ENCODE measurements at places on chromosomes 2 and 18.

- no peak for DNase-seq
These were observed 89.8 kb upstream of the ITGB6 start for GRCh38 chr2:160289831-160290230.

- no peak for DNase-seq
These were observed 165.2 kb upstream of the KLF7 start for GRCh38 chr2:207330912-207331311.

GRCh38 chr2:45904267-45904945, 252.9 kb downstream of the PRKCE start:
- DNase-seq = no peak

DNA sequence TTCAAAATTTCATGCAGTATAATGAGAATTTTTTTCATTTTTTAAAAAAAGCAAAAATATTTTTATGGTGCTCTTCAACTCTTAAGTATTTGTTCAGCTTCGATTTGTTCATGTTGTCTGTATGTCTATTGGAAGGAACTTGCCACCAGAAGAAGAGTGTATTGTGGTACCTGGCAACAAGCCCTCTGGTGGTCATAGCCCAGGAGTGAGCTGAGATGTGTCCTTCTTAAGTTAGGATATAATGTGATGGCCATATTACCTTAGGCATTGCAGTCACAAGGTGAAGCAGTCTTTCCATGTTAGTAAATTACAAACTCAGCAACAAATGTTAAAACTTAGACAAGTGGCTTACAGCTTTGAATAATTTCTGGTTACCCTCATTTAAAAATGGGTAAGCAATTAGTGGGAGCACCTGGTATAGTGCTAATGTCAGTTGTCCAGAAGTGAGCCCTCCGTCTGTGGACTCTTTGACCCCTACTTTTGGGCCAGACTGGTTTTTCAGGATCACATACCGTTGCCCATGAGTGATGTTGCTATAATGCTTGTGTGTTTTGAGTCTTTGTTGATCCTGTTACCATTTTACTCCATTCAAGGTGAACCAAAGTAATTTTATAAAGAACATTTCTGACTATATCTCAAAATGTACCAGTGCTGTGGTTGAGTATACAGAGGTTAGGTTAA, 57.4 kb downstream of the MYO1B start:
- DNase-seq = no peak

DNA sequence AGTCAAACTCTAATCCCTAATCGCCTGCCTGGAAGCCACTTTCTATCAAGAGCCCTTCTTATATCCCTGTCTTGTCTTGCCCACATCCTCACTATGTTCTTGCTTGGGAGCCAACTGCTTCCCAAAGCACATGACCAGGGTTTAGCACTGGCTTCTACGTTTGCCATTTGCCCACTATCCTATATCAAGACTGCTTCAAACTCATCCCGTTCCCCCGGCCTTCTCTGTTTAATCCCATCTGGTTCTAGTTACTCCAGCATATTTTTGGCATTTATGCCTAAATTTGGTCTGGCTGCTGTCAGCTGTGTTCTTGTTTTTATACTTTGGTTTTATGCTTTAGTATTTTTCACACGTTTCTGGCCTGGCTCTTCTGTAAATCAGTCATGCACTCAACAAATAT, 40.2 kb downstream of the POLR1A start:
- DNase-seq = no peak

- DNase-seq = no peak
These were observed 63.7 kb upstream of the ITGA4 start for GRCh38 chr2:181393472-181393871.

GRCh38 chr2:200777275-200777674, 34.4 kb upstream of the BZW1 start:
- DNase-seq = no peak

DNA sequence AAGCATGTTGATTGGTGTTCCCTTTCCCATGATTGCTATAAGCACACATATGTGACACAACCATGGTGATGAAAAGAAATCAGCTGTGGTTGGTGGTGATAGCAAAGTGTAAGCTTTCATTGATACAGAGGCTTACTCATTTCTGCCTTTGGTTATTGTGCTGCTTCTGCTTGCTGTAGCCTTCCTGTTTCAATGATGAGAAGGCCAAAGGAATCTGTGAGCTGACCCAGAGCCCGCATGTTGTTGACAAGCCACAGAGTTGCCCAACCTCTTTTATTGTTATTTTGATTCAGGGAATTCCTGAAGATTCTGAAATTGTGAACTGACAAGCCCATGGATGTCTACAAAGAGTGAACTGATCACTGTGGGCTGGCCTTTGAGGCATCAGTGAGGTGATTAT, 164.4 kb downstream of the TMEFF2 start:
- DNase-seq = no peak

DNA sequence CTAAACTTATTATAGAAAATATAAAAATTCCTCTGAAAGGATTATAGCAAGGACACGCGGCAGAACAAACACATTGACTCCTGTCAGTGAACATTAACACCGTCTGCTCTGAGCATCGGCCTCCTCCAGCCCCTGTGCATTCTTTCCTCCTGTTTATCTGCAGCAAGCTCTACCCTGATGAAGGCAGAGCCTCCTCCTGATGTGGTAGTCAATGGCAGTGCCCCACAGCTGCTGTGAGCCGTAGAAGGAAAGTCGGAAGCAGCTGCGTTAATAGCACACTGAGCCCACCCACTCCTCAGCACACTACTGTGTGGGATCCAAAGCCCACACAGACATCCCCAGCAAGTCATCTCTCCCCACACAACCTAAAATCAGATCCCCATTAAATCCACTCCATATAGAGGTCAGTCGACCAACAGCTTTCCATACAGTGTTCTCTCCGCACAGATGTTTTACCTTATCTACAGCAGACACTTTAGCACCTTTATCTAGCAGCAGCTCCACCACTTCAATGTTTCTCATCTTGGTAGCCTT, 41.0 kb downstream of the KIDINS220 start:
- DNase-seq = no peak

- DNase-seq = no peak
These were observed 6.4 kb downstream of the SALL3 start for GRCh38 chr18:78986018-78986481.

DNA sequence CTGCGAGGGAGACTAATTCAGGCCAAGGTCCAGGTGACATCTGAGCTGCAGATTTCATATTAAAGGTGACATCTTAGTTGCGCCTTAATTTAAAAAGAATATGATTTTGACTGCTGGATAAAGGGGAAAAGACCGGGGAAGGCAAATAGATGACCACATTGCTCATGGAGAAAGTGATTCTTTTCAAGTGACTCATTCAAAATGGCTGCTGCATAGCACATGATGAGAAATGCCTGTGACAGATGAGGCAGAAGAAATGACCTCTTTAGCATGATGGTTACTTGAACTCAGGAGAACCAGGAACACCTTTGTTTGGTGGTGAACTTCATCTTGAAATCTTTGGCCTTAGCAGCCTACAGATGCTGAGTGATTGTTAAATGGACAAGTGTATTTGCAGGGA, 385.8 kb upstream of the TRIB2 start:
- DNase-seq = no peak

DNA sequence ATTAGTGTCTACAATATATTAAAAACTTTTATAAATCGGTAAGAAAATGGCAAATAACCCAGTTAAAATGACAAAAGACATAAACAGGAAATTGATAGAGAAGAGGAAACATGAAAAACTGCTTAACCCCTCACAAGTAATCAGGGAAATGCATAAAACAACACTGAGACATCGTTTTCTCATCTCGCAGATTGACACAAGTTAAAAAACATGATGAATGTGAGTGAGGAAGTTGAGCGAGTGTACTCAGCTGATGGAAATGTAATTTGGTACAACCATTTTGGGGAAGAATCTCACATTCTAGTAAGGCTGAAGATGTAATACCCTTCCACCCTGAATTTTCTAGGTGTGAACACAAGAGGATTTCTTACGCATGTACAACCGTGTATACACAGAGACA, 18.0 kb upstream of the THOC1 start:
- no peak for DNase-seq

- DNase-seq = no peak
These were observed 104.4 kb upstream of the IL1R2 start for GRCh38 chr2:101887328-101887727.

GRCh38 chr2:235050980-235051351, 99.1 kb downstream of the SH3BP4 start:
- no peak for DNase-seq

Data from cortex of kidney (tissue), 1 donor.